ENCODE measurements at places on chromosomes 2 and 18.

- DNase-seq = no peak
Measured at GRCh38 chr18:40019797-40020392, 1935.1 kb upstream of the PIK3C3 start.

GRCh38 chr18:78906066-78906465, 73.6 kb upstream of the SALL3 start:
- no peak for DNase-seq

DNA sequence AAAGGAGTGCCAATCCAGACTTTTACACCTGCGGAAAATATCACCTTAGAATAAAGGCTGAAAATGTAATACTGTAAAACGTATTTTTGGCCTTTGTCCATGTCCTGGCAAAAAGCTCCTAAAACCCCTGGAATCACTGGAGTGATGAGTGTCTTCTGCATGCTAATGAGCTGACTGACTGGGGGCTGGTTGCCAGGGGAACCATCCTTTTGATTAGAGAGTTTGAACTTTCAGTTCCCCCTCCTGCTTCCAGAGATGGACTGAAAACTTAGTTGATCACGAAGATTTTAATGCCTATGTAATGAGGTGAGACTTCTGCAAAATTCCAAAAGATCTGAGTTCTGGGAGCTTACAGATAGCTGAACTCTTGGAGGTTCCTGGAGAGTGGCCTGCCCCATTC, 20.5 kb downstream of the PUM2 start:
- DNase-seq = no peak

- DNase-seq = no peak
Measured at GRCh38 chr2:23373666-23374065, 11.3 kb upstream of the KLHL29 start.

GRCh38 chr2:65430603-65431420, 1.6 kb downstream of the SPRED2 start:
- no peak for DNase-seq

DNA sequence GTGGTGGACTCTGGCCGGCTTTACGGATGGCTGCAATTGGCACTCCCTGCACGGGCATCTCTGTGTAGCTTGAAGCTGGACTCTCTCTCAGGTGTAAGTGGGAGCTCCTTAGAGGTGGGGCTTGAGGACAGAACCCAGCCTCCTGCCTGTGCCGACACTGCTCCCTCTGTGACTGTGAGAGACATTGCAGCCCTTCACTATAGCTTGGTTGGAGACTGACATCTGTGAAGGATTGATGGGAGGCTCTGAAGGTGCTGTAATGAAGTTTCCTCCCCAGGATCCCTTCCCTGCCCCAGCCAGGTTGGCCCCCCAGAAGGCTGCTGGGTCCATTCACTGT, 166.7 kb downstream of the SH3RF3 start:
- DNase-seq = no peak

- no peak for DNase-seq
Measured at GRCh38 chr18:13237641-13238040, 19.1 kb downstream of the LDLRAD4 start.

DNA sequence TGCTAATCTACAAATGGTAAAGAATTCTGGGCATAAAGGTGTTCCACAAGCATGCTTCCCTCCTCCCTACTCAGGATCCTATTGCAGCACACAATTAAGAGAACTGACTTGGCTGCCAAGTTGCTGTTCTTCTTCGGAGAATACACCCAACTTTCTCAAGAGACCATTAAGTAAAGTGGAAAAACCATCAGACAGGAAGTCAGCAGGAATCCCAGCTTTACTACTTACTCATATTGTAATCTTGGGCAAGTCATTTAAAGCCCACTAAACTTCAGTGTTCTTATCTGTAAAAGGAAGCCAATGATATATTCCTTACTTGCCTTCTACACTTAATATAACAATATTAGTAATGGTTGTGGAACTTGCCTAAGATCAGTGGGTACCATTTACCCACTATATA, 37.8 kb downstream of the PSTPIP2 start:
- no peak for DNase-seq

DNA sequence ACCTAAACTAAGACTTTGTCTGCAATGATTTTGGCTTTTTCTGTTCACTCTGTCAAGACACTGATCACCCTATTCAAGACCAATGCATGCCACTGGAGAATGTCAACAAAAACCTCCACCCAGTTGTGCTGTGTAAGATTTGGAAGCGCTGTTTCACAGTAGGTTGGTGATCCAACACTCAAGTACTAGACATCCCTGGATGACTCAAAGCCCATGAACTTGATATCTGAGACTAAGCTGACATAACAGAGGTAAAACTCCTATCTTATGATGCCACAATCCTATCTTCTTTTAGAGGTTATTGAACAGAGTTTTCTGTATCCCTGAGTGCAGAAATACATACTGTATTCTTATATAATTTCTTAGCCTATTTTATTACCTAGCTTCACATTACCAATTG, 251.3 kb upstream of the ETAA1 start:
- no peak for DNase-seq

DNA sequence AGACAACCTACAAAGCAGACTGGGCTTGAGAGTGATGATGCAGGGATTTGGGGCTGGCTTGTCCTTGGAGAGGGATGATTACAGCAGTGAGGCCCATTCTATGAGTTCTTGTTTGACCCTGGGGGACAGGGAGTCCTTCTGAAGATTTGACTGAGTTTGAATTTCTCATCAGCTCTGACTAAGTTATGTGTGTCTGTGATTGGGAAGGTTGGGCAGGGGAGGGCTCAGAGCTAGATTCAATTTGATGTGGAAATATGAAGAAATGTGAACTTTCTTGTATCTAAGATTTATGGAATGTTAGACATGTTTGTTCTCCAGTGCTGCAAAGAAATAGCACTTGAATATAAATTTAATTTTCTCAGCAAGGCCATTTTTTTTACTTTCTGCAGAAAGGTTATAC, 19.9 kb upstream of the IL1R2 start:
- no peak for DNase-seq

GRCh38 chr18:36303211-36303844, 5.8 kb downstream of the FHOD3 start:
- DNase-seq = no peak

- DNase-seq = no peak
Measured at GRCh38 chr18:70019991-70020390, 72.3 kb upstream of the CD226 start.

DNA sequence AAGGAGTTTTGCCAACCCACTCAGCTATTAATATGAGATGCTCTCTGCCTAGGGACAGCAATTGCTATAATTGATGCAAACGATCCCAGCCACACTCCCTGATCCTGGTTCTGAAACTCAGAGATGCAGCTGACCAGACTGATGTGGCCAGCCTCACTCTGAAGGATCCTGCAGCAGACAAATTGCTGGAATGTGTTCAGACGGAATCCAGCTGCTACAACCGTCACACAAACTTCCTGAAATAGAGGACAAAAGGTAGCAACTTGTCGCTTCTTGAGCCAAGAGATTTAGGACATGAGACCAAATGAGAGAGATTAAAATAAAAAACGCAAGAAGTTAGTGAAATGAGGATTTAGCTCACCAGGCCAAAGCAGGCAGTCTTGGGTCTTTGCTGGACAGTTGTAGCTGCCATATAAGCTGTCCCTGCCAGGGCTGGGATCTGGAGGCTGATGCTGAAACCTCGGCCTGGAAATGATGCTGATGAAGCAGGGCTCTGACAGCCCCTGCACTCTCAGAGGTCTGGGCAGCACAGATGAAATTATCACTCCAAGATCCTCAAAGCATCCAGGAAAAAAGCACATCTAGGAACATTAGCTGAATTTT, 8.3 kb upstream of the YWHAQ start:
- no peak for DNase-seq

DNA sequence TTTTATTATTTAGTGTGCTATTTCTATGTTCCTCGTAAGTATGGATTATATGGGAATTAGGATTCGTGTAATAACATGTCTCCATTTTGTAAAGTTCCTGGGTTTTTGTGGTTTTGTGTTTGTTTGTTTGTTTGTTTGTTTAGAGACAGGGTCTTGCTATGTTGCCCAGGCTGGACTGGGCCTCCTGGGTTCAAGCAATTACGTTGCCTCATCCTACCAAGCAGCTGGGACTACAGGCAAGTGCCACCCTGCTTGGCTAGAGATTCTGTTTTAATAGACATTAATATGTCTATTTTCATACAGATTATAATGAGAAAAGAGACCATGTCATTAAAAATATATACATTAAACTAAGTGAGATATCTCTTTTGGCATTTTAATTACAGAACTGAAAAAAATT, 35.2 kb upstream of the OTX1 start:
- no peak for DNase-seq

DNA sequence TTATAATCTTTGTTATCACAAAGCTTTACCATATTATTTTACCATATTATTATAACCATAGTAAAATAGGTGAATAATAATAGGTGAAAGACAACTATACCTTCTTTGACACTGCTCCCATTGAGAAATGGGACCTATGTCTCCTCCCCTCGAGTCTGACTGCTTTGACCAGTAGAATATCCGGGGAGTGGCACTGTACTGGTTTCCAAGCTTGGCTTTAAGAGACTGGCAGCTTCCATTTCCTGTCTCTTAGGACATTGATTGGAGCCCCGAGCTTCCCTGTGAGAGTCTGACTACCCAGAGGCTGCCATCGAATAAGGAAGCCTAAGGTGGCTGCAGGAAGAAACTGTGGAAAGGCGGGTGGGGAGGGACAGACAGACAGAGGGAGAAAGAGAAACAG, 40.1 kb upstream of the PLEKHM3 start:
- DNase-seq = no peak

DNA sequence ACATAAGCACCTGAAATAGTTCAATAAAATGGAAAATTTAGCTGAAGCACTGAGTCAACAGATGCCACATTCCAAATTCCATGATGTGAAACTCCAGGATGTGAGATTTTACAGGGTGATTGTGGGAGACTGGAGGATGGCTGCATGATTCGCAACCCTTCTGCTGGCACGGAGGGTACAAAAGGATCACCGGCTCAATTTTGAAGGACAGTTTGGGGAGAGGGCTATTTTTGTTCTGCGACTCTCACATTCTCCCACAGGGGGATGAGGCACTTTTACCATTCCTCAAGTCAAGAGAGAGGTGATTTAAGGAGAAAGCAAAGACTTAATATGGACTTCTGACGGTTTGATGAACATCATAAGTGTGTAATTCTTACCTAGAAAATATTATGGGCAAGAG, 138.1 kb upstream of the CWC22 start:
- no peak for DNase-seq

GRCh38 chr2:9914384-9915065, 37.0 kb upstream of the GRHL1 start:
- DNase-seq = no peak

- DNase-seq = no peak
Measured at GRCh38 chr2:229296016-229296415, 24.9 kb upstream of the PID1 start.

DNA sequence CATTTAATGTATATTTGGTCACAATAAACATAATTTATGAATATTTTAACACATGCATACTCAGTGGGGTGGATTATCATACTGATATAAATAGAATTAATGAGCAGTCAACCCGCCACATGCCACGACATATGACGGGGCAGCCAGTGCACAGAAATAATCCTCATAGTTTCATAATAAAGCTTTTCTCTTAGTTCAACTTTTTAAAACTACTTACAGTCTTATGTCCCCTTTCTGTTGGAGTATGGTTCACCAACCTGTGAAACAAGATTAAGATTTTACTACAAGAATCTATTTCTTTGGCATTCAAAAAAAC, 75.6 kb upstream of the ETAA1 start:
- DNase-seq = no peak

- DNase-seq = no peak
Measured at GRCh38 chr18:34880882-34881834, 160.1 kb upstream of the MAPRE2 start.

GRCh38 chr2:212536817-212537725, 1.5 kb downstream of the ERBB4 start:
- no peak for DNase-seq

DNA sequence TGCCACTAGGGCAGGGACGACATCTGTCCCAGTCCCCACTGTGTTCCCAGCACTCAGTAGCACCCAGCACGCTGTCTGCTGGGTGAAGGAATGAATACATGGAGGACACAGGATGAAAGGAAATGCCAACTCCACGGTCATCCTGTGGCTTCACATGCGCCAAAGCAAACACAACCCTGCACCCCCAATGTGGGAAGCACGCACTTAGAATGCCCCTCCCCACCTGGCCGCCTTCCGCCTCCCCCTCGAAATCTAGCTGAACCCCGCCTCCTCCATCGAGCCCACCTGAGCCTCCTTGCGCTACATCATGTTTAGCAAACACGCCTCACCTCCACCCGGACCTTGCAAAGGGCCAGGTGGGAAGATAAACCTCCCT, 33.9 kb downstream of the ADCY3 start:
- DNase-seq = no peak

DNA sequence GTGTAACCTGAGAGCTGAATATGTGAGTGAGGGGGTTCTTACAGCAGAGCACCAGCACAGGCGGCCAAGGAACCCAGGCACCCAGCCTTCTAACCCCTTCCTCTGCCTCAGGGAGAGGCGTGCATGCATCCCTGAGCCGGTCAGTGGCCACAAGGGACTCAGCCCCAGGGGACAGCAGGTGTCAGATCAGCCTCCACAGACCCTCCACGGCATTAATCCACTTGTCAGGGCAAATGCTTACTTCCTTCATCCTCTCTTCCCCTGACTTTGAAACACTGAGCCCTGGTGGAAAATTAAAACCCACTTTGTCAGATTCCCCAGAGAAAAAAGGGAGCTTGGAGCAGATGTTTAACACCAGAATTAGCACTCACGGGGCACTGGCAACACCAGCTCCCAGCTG, 60.5 kb upstream of the SMAD2 start:
- DNase-seq = no peak

DNA sequence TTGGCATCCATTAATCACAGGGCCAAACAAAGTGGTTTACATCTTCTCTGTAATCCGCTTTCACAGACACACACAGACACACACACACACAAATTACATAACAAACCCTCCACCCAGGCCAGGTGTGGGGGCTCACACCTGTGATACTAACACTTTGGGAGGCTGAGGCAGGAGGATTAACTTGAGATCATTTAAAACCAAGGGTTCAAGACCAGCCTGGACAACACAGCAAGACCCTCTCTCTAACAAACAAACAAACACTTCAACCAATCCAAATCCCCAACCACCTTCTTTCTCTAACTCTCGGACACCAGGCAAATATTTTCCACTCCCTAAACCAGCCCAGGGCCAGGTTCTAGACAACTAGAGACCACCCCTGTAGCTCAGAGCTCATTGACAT, 79.5 kb upstream of the XPO1 start:
- no peak for DNase-seq

DNA sequence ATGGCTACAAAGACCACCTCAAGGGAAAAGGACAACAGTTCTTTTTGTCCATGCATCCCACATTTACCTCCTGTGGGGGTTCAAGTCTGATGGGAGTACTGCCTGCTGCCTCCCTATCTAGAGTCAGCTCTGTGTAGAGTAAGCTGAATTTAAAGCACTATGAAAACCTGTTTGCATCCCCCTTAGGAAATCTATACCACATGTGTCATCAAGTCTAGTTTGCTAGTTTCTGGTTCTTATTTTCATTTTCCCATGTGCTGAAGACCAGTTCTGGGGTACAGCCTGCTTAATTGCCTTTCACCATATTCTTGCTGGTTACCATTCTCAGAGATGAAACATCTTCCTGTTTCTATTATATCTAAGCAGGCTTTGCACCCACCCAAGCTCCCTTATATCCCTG, 470.3 kb downstream of the MBD2 start:
- DNase-seq = no peak
